ENCODE measurements at places on chromosomes 12 and 14.

DNA sequence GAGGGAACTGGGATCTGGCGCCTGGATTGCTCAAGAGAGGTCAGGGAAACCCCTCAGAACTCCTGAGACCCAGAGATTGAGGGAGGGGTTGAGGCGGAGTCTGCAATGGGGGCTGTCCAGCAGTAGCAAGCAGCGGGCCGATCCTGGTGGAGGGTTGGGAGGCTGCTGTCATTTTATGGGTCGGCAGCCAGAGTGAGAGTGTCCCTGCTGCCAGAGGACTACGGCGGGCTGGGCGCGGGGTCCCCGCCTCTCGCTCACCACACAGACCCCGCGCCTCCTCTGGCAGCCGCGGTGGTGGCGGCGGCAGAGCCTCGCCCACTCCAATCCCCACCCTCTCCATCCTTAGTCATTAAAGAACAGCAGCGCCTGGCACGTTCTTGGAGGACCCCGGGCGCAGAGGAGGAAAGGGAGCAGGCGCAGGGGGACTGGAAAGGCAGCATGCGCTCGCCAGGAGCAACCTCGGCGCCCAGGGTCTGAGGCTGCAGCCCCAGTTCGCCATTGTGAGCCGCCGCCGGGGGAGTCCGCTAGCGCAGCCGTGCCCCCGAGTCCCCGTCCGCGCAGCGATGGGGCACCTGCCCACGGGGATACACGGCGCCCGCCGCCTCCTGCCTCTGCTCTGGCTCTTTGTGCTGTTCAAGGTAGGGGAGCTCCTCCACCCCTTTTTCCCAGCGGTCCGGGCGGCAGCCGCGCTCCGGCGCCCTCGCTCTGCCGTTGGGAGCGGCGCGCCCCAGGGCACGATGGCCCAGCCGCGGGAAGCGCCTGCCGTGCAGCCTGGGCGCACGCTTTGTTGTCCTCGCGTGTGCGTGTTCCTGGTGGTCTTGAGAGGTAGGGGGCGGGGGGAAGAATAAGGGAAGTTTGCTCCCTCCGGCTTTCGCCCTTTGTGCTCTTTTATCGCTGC, at the start of gene PTPRO:
Gene PTPRO, plus strand, starts transcription at position 345 of the 898 bp plus-strand sequence.
- peak; percentile 20 for DNase-seq

GRCh38 chr12:19382111-19382526, 57.2 kb upstream of the AEBP2 start:
- no peak for DNase-seq

DNA sequence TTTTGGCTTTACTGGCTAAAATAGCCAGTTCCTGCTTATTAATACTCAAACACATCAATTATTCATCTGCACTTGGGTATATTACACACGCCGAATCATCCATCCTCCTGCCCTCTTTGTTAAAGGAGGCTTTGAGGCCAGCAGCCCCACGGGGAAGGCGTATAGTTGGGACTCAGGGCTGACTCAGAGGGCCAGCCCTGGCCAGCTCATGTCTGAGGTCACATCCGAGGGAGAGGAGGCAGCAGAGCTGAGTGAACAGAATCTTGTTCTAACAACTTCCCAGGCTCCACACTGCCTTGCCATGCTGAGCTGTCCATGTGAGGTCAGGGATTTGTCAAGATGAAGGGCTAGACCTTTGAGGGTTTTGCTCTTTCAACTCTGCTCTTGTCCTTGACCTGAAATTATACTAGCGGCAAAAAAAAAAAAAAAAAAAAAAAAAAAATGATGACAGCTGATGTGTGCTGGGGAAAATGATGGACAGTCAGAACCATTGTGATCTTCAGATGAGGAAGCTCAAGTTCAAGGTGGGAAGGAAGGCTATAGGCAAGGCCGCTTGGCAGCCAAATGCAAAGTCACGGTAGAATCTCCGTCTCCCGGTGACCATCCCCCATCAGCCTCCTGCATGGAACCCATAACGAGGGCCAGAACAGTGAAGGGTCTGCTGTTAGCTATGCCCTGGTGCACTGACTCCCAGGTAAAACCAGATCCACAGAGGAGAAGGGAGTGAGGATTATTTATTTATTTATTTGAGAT, 12.5 kb upstream of the MARK3 start:
- DNase-seq = no peak

- DNase-seq = no peak
Measured at GRCh38 chr12:65984227-65984479, 146.4 kb downstream of the LLPH start.

DNA sequence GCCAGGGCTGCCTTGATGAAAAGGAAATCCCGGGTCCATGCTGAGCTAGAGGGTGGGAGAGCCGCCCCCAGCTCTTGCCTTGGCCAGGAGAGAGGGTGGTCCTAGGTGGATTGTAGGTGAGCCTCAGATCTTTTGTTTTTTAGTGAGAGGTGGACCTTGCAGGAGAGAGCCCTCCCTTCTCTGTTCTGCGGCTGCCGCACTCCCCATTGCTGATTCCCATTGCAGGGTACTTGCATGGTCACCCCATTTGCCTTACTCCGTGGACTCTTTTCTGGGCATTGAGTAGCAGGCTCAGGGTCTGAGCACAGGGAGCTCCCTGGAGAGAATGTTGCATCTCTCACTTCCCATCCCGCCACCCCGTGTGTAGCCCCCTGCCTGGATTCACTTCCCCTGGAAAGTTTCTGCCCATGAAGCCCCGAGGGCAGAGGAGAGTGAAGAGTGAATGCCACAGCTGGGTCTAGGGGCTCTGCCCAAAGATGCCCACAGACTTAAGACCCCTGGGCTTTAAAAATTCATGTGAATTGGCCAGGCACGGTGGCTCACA, 10.2 kb downstream of the VASH1 start:
- no peak for DNase-seq

GRCh38 chr12:52122540-52122871, 43.0 kb downstream of the SMIM41 start:
- no peak for DNase-seq

DNA sequence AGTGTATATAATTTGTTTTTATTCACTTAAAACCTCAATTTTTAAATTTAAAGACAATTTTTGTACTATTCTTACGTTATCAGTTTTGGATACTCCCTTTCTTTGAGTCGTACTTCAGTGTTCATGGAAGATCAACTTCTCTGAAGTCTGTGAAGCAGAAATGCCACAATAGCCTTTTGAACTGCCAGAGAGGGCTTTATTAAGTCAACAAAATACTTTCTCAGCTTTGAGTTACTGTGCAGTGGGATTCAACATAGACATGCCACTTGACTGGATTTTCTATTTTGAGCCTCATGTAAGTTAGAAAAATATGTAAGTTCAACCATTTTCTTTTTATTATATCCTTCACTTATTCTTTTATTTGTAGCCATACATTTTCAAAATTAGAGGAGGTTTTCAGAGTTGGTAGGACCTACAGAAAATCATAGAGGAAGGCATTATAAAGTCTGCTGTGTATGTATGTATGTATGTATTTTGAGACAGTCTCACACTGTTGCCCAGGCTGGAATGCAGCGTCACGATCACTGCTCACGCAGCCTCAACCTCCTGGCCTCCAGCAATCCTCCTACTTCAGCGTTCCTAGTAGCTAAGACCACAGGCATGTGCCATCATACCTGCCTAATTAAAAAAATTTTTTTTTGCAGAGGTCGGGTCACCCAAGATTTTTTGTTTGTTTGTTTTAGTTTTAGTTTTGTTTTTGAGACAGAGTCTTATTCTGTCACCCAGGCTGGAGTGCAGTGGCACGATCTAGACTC, 31.3 kb upstream of the BCAT1 start:
- DNase-seq = no peak

- DNase-seq = no peak
Measured at GRCh38 chr14:93295541-93296220, 37.2 kb downstream of the BTBD7 start.

DNA sequence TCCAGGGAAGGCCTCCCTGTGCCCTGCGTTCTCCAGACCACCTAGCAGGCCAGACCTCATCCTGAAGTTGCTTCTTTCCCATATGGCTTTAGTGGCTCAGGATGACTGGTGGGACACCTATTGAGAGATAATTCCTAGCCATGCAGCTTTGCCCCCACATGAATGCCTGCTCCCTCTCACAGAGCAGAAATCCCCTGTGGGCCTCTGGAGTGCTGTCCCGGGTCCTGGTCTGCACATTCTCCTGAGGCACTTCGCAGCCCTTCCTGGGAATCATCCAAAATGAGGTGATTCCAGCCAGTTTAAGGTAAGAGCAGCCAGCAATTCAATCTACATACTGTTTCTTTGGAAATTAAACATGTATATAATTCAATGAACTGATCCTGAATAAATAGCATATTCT, 135.9 kb downstream of the GPR65 start:
- DNase-seq = no peak

GRCh38 chr12:7666595-7666994, 887 bp upstream of the APOBEC1 start:
- no peak for DNase-seq

All from NCI-H446 treated with DMSO at 0.1 percent for 48 hours (cell line).